ENCODE measurements at places on chromosomes 7 and 10.

DNA sequence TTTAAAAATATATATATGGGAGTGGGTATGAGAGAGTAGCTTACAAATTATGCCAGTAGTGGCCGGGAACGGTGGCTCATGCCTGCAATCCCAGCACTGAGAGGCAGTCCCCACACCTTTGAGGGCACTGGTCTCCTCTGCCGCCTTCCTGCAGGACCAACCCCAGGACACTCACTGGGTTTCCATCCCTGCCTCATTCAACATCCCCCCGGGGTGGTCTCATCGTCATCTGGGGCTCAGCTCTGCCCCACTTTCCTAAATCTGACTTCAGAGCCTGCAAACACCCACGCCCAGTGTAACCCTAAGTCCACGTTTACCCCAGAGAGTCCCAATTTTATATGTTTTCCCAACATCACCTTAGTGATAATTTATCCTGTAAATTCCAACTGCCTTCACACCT, 96.5 kb downstream of the DIP2C start:
- peaks cover 2% of the 10 kb centered on the region for H3K27me3 ChIP-seq
- H3K4me1 ChIP-seq = peaks cover 15% of the 10 kb centered on the region
- peak overlapping the region; percentile 50 for H3K27ac ChIP-seq
- DNase-seq = no peak
- no peak overlapping the region for H3K4me3 ChIP-seq

DNA sequence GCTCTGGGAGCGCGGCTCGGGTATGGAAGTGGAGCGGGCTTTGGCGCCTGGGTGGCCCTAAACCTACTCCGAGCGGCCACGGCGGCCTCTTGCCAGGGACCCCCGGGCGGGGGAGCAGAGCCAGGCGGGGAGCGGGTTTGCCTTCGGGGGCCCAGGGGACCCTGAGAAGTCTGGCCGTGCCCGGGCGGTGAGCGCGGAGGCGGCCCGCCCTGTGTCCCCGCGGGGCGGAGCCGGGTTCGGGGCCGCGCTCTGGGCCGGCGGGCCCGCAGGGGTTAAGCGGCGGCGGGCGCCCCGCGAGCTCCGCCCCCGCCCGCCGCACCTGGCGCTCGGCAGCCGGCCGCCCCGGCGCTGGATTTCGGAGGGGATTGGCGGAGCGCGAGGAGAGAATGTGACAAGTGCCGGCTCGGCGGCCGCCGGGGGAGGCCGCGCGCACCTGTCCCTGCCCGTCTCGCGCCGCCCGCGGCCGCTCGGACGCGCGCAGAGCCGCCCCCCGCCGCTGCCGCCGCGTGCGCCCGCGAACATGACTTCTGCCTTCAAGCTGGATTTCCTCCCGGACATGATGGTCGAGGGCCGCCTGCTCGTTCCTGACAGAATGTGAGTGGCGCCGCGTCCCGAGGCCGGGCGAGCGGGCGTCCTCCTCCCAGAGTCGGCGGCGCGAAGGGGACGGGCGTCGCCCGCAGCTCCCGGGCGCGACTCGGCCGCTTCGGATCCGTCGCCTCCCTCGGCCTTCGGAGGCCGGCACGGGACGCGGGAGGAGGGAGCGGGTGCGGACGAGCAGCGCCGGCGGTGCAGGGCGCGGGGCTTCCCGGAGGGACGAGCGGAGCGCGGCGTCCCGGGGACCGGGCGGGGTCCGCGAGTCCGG, at the start of gene CELF2:
Gene CELF2 (plus strand): TSS at position 303 of the 862 bp plus-strand sequence. CDS start 218 bp downstream, at position 521.
- no peaks in the 10 kb centered on the region for H3K27me3 ChIP-seq
- peak; percentile 79 for DNase-seq
- peak within 1 kb of the TSS; percentile 9 for H3K27ac ChIP-seq
- peak within 1 kb of the TSS; percentile 92 for H3K4me3 ChIP-seq

GRCh38 chr7:149778696-149779501, 5.5 kb upstream of the ZNF467 start:
- H3K27me3 ChIP-seq = peaks cover 14% of the 10 kb centered on the region
- peak overlapping the region; percentile 64 for H3K27ac ChIP-seq
- peaks cover 26% of the 10 kb centered on the region for H3K4me1 ChIP-seq
- no peaks in the 10 kb centered on the region for H3K36me3 ChIP-seq
- DNase-seq = no peak

DNA sequence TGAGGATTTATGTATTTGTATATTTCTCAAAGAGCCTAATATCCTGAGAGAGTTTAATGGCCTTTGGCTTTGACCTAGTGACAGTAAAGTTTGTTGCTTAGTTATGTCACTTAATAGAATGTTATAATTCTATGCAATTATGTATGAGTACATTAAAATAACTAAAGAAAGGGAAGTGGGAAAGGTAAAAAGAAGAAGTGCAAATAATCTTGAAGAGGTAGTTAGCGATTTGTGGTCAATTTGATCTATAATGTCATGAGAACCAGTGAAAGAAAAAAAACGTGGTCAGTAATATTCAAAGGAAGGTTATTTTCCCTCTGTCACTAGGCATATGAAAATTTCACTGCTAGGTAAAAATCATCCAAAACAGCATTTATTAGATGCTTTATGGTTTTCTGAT, 143.4 kb upstream of the LSM8 start:
- H3K4me3 ChIP-seq = no peak overlapping the region
- no peak overlapping the region for H3K27ac ChIP-seq
- H3K27me3 ChIP-seq = no peaks in the 10 kb centered on the region
- H3K36me3 ChIP-seq = no peaks in the 10 kb centered on the region

- H3K4me1 ChIP-seq = peaks cover 10% of the 10 kb centered on the region
- H3K27me3 ChIP-seq = peaks cover 3% of the 10 kb centered on the region
- peak; percentile 69 for DNase-seq
- H3K27ac ChIP-seq = peak overlapping the region; percentile 36
- H3K4me3 ChIP-seq = peak overlapping the region; percentile 97
- no peaks in the 10 kb centered on the region for H3K36me3 ChIP-seq
Observed at GRCh38 chr10:25934621-25935139, 651 bp downstream of the MYO3A start.

GRCh38 chr10:120493411-120494312, 36.6 kb downstream of the PLPP4 start:
- no peaks in the 10 kb centered on the region for H3K36me3 ChIP-seq
- no peaks in the 10 kb centered on the region for H3K4me1 ChIP-seq
- H3K27ac ChIP-seq = no peak overlapping the region
- no peak for DNase-seq
- no peak overlapping the region for H3K4me3 ChIP-seq

GRCh38 chr10:58951087-58951486, 225.4 kb upstream of the PHYHIPL start:
- no peaks in the 10 kb centered on the region for H3K27me3 ChIP-seq
- H3K4me3 ChIP-seq = no peak overlapping the region
- H3K27ac ChIP-seq = no peak overlapping the region
- no peaks in the 10 kb centered on the region for H3K36me3 ChIP-seq
- DNase-seq = no peak
- no peaks in the 10 kb centered on the region for H3K4me1 ChIP-seq

GRCh38 chr10:112810711-112811151, 139.3 kb upstream of the TCF7L2 start:
- H3K36me3 ChIP-seq = peaks cover 3% of the 10 kb centered on the region
- peaks cover 5% of the 10 kb centered on the region for H3K27me3 ChIP-seq
- H3K4me3 ChIP-seq = no peak overlapping the region
- DNase-seq = no peak
